ENCODE measurements at places on chromosomes 7 and 10. TPM values are rescaled to one million over a fixed set of nuclear protein-coding genes. Genes with fewer than 3 reads are reported as not detected.

The GPR37 gene
- total RNA-seq = 0.98 TPM

The IFRD1 gene
- total RNA-seq = 70.2 TPM

The C10orf53 gene
- total RNA-seq = not detected

- no peak overlapping the region for H3K4me3 ChIP-seq
- no peak overlapping the region for H3K27ac ChIP-seq
- H3K27me3 ChIP-seq = no peaks in the 10 kb centered on the region
Measured at GRCh38 chr10:90960355-90960814, 39.5 kb upstream of the ANKRD1 start.

DNA sequence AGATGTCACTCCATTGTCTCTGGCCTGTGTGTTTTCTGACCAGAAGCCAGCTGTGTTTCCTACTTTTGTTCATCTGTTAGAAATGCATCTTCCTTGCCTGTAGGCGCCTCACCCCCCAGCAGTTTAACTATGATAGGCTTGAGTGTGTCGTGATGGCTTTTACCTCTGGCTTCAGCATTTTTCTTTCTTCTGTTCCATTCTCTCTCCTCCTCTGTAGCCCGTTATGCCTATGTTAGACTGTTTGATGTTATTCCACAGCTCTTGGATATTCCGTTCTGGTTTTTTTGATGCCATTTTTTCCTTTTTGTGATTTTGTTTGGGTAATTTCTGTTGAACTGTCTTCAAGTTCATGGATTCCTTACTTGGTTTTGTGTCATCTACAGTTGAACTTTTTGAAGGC is 17.9 kb downstream of the MMP21 start:
- H3K27ac ChIP-seq = no peak overlapping the region
- DNase-seq = no peak
- no peak overlapping the region for H3K4me3 ChIP-seq

Data from vagina (tissue), 2 donors.